ENCODE measurements at places on chromosomes 13 and 19. TPM values are rescaled to one million over a fixed set of nuclear protein-coding genes. Genes with fewer than 3 reads are reported as not detected.

The KLK5 gene
- 1.2 TPM for total RNA-seq

The ZNF534 gene
- total RNA-seq: not detected

The NOVA2 gene
- total RNA-seq: 2.5 TPM

The PODNL1 gene
- total RNA-seq: 0.71 TPM

The FXYD1 gene
- 7.8 TPM for total RNA-seq

The GNG7 gene
- 11.3 TPM for total RNA-seq

The NCLN gene
- 119 TPM for total RNA-seq

The ASPDH gene
- total RNA-seq: not detected

The ZNF546 gene
- 0.64 TPM for total RNA-seq

- DNase-seq: no peak
- no peak overlapping the region for H3K4me3 ChIP-seq
- no peak overlapping the region for H3K27ac ChIP-seq
- H3K27me3 ChIP-seq: no peaks in the 10 kb centered on the region
Measured at GRCh38 chr19:9054765-9055164, 32.1 kb upstream of the OR1M1 start.

GRCh38 chr13:43260999-43261398 is 237.6 kb downstream of the DNAJC15 start:
- DNase-seq: no peak
- no peak overlapping the region for H3K27ac ChIP-seq
- H3K36me3 ChIP-seq: no peaks in the 10 kb centered on the region
- no peaks in the 10 kb centered on the region for H3K27me3 ChIP-seq
- H3K4me1 ChIP-seq: no peaks in the 10 kb centered on the region

GRCh38 chr13:52862358-52863206 is 14.1 kb upstream of the PCDH8 start:
- peak; percentile 24 for DNase-seq
- no peaks in the 10 kb centered on the region for H3K36me3 ChIP-seq
- H3K4me3 ChIP-seq: no peak overlapping the region
- H3K27me3 ChIP-seq: peaks cover 30% of the 10 kb centered on the region

GRCh38 chr19:50326101-50326664 is 3.0 kb downstream of the KCNC3 start:
- H3K27ac ChIP-seq: no peak overlapping the region
- peaks cover 18% of the 10 kb centered on the region for H3K4me1 ChIP-seq
- H3K4me3 ChIP-seq: no peak overlapping the region
- DNase-seq: no peak

DNA sequence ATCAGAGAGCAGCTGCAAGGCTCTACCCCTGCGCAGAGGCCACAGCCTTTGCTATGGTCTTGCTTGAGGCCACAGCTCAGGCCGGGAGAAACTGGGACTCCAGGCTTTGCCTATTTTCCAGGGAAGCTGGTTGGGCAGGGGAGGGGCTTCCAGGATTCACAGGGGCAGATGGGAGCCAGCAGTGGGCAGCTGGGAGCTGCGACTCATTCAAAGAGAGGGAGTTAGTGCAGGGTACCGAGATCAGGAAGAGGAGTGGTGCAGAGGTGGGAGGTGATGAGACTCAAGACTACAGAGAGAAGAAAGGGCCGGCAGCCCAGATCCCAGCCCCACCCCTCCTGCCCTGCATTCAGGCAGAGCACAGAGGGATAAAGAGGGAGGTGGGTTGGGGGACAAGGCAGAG is 12.1 kb downstream of the ADGRE5 start:
- no peak for DNase-seq
- peaks cover 13% of the 10 kb centered on the region for H3K36me3 ChIP-seq
- H3K4me1 ChIP-seq: no peaks in the 10 kb centered on the region
- no peaks in the 10 kb centered on the region for H3K27me3 ChIP-seq
- H3K27ac ChIP-seq: no peak overlapping the region

DNA sequence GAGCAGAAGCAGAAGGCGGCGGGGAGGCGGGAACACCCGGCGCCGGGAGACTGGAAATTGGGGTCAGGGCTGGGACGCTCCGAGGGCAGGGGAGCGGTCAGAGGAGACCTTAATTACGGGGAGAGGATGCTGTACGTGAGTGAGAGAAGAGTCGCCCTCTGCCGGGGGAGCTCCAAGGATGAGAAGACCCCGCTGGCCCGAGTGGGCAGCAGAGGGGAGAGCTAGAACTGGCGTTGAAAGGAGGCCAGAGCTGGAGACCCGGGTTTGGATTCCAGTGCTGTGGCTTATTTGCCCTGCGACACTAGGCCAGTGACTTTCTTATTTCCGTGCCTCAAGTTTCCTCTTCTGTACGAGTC is 536 bp downstream of the FAM32A start:
- H3K36me3 ChIP-seq: peaks cover 26% of the 10 kb centered on the region
- H3K27me3 ChIP-seq: no peaks in the 10 kb centered on the region
- H3K27ac ChIP-seq: peak overlapping the region; percentile 54
- H3K4me1 ChIP-seq: peaks cover 20% of the 10 kb centered on the region
- DNase-seq: no peak

GRCh38 chr19:18670312-18670711 is 13.2 kb upstream of the CRTC1 start:
- H3K4me3 ChIP-seq: no peak overlapping the region
- no peak overlapping the region for H3K27ac ChIP-seq
- no peaks in the 10 kb centered on the region for H3K27me3 ChIP-seq
- no peak for DNase-seq
- H3K36me3 ChIP-seq: no peaks in the 10 kb centered on the region

DNA sequence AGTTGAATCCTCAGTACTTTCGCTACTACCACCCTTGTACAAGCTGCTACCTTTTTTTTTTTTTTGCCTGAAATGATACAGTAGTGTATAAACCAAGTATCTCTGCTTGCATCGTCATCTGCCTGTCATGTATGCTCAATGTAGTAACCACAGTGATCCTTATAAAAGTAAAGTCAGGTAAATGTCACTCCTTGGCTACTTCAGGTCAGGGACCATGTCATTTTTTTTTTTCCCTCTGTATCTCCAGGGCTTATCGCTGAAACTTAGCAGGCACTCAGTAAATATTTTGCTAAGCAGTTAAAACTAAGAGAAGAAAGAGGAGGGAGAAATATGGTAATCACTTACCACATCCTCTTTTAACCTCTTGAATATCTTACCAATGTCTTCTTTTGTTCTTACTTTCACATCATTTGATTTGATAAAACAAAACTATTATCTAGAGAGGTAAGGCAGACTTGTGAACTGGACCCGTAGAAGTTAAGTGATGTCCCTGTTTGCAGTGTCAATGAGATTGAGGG is 96.8 kb upstream of the KLF12 start:
- H3K27ac ChIP-seq: no peak overlapping the region
- H3K36me3 ChIP-seq: no peaks in the 10 kb centered on the region
- DNase-seq: no peak
- no peak overlapping the region for H3K4me3 ChIP-seq
- H3K4me1 ChIP-seq: no peaks in the 10 kb centered on the region

DNA sequence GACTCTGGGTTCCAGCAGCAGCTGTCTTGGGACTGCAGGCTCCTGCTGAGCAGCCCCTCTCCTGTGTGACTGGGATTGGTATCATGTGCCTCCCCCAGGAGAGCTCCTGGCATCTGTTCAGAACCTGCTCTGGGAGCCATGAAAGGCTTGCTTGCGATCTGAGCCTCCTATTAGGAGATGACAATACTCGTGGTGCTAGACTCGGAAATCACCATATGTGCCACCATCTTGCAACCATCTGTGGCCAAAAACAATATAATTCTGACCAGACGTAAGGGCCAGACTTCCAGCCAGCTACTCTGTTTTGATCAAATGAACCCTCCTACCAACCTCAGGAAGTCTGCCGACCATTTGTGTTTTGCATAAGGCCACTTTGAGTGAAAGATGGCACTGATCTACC is 484.7 kb downstream of the IRS2 start:
- no peak overlapping the region for H3K4me3 ChIP-seq
- H3K4me1 ChIP-seq: no peaks in the 10 kb centered on the region
- no peak overlapping the region for H3K27ac ChIP-seq
- DNase-seq: no peak
- no peaks in the 10 kb centered on the region for H3K27me3 ChIP-seq

- no peak overlapping the region for H3K27ac ChIP-seq
- no peaks in the 10 kb centered on the region for H3K36me3 ChIP-seq
- H3K4me1 ChIP-seq: no peaks in the 10 kb centered on the region
- no peak overlapping the region for H3K4me3 ChIP-seq
- H3K27me3 ChIP-seq: peaks cover 40% of the 10 kb centered on the region
Measured at GRCh38 chr19:54792814-54793213, 10.6 kb upstream of the KIR2DL4 start.

DNA sequence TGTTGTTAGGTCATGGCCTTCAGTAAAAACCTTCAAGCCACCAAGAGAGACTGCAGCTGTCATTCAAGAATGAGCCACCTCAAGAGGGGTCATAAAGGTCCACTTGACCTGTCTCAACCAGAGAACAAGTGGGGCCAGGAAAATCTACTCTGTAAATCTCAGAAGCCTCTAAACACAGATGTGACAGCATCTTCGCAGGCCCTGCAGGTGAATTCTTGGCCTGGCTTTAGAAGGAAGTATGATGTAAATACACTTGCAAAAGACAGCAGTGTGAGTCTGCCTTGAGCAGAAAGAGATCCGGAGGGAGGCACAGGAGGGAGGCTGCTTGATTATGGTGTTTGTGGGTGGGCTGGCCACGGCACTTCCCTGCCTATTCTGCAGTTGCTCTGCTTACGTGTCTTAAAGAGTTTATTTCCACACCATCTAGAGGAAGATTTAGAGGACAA is 1082.9 kb downstream of the UQCRFS1 start:
- H3K27ac ChIP-seq: no peak overlapping the region
- H3K36me3 ChIP-seq: no peaks in the 10 kb centered on the region
- H3K27me3 ChIP-seq: no peaks in the 10 kb centered on the region
- no peak for DNase-seq

DNA sequence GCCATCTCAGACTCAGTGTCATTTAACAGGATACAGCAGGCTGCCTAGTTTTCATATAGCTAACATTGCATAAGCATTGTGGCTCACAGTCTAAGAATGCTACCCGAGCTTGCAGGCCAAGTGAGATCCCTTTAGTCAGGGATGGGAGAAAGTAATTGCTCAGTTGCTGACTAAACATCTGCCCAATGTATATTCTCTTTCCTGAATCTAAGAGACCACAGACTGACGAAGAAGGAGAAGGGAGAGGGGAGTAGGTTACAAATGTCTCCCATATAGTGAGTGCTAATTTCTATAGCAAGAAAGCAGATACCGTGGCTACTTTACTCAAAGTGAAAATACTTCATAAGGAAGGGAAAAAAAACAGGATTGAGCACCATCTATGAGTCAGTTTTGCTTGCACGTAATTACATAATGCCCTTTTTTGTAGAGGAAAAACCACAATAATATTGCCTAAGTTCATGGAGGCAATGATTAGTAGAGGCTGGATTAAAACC is 453.9 kb downstream of the COG6 start:
- no peaks in the 10 kb centered on the region for H3K27me3 ChIP-seq
- H3K4me3 ChIP-seq: no peak overlapping the region
- no peak overlapping the region for H3K27ac ChIP-seq
- DNase-seq: no peak

DNA sequence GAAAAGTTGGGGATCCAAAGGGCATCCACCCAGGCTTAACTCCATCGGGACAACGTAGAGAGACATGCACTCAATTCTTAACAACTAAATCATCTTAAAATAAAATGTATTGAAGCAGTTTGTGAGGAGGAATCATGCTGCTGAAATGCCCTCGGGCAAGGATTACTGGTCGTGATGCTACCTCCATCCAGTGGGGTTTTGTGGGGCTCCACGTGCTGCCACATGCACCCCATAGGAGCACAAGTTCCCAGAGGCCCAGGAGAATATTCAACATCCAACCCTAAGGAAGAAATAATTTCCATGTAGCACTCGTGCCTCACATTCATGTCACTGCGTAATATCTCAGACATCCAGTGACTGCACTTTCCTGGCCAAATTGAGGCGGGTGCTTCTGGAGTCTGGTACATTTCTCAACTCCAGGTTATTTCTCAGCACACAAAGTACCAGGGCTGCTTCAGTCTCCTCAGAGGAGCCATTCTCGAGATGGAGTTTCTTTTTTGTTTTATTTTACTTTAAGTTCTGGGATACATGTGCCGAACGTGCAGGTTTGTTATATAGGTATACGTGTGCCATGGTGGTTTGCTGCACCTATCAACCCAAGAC is 429.8 kb downstream of the FOXO1 start:
- H3K27ac ChIP-seq: no peak overlapping the region
- H3K27me3 ChIP-seq: no peaks in the 10 kb centered on the region
- no peaks in the 10 kb centered on the region for H3K4me1 ChIP-seq
- no peak for DNase-seq

DNA sequence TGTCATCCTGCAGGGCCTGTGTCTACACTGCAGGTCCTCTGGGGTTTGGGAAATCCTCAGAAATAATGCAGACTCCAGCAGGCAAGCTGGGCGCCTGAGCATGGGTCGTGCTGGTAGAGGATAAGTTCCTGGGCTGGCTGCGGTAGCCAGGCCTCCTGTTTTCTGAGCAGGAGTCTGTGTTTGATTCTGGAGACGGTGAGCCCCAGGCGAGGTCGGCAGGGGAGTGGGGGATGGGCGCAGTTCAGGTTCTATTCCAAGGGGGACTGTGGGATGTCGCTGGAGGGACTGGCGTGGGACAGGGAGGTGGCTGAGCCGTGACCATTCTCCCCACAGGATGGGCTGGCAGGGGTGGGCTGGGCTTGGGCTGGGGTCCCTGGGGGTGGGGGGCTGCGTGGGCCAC is 154.7 kb downstream of the KDM4B start:
- no peak for DNase-seq
- no peaks in the 10 kb centered on the region for H3K27me3 ChIP-seq
- no peaks in the 10 kb centered on the region for H3K4me1 ChIP-seq
- no peak overlapping the region for H3K27ac ChIP-seq
- H3K36me3 ChIP-seq: no peaks in the 10 kb centered on the region

DNA sequence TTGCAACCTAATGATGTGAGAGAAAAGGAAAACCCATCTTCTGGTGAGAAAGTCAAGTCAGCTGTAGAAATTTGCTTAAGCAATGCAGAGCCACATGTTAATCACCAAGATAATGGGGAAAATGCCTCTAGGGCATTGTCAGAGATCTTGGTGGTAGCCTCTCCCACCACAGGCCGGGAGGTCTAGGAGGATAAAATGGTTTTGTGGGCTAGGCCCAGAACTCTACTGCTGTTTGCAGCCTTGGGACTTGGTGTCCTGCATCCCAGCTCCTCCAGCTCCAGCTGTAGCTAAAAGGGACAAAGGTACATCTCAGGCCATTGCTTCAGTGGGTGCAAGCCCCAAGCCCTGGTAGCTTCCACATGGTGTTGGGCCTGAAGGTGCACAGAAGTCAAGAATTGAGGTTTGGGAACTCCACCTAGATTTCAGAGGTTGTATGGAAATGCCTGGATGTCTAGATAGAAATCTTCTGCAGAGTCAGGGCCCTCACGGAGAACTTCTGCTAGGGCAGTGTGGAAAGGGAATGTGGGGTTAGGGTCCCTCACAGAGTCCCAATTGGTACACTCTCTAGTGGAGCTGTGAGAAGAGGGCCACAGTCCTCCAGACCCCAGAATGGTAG is 382.2 kb upstream of the KLHL1 start:
- H3K27ac ChIP-seq: no peak overlapping the region
- H3K36me3 ChIP-seq: no peaks in the 10 kb centered on the region
- no peak overlapping the region for H3K4me3 ChIP-seq
- no peak for DNase-seq

- no peaks in the 10 kb centered on the region for H3K4me1 ChIP-seq
- no peak overlapping the region for H3K27ac ChIP-seq
- no peaks in the 10 kb centered on the region for H3K27me3 ChIP-seq
- no peak overlapping the region for H3K4me3 ChIP-seq
Measured at GRCh38 chr13:18628428-18628827, 553.2 kb downstream of the TUBA3C start.

- H3K4me1 ChIP-seq: no peaks in the 10 kb centered on the region
- DNase-seq: no peak
- H3K27me3 ChIP-seq: no peaks in the 10 kb centered on the region
- H3K36me3 ChIP-seq: no peaks in the 10 kb centered on the region
Measured at GRCh38 chr13:64672751-64673150, 2557.4 kb downstream of the PCDH9 start.

Data from HCT116 (cell line).